ENCODE measurements at places on chromosomes 1 and 21.
A peak's percentile ranks its signal among the peaks of the same experiment; 100 is the strongest.

GRCh38 chr1:226597616-226598454 lies 49.3 kb downstream of the STUM start:
- DNase-seq: no peak

DNA sequence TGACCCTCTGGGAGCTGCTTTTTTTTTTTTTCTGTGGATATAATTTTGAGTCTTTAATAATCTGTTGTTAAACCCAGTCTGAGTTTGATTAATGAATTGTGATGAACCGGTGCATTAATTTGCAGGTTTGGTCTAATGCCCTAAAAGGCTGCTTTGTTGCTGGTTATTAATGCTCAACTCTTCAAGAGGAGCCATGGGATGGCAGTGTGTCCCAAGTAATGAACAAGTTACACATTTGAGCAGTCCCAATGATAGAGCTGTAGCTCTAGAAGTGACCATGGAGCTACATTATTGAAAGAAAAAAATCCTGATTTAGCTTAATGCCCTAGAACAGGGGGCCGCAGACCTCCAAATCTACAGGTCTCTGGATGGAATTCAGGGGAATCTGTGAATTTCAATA lies 53.1 kb downstream of the RWDD3 start:
- no peak for DNase-seq

DNA sequence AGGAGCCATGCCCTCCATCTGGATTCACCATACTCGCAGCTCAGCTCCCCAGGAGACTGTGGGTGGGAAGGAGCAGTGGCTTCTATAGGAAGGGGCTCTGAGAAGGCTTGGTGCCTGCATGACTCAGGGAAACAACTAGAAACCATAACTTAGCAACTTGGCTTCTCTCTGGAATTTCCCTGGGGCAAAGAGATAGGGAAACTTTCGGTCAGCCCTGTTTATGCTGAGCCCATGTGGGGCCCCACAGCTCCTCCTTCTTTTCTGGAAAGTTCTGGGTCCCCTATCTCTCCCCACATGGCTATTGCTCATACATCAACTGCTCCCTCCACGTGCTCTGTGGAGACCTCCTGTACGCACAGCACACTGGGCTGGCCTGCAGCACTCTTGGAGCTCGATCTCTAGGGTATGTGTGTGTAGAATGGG lies 39.3 kb downstream of the PLEKHA6 start:
- no peak for DNase-seq

DNA sequence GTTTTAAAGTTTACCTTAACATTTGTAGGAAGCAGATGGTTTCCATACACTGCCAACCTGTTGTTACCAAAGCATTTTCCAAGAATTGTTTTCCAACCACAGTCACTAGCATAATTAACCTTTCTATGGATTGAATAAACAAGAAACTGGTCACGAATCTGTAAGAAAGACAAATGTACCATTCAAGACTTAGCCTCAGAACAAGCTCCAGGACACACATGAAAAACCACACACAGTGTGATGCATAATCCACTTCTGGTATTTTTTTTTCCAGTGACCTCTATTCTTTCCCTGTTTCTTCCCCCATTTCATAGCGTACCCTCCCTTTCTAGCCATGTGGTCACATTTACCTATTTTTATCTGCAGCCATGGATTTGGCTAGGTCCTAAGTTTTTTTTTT lies 29.6 kb upstream of the C1orf87 start:
- no peak for DNase-seq

DNA sequence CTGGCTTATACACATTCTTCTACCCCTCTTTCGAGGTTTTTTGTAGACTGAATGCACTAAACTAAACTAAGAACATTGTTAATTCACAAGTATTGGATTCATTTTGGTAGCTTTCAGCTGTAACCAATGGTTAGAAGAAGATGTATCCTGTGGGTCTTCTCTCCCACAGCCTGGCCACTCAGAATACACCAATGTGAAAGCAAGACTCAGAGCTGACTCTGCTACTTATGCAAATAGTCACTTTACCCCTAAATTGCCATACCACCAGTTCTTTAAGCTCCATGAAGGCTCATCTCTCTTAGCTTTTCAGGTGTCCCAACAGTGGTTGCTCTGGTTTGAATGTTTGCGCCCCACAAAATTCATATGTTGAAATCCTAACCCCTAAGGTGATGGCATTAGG lies 60.1 kb downstream of the RGS13 start:
- no peak for DNase-seq

DNA sequence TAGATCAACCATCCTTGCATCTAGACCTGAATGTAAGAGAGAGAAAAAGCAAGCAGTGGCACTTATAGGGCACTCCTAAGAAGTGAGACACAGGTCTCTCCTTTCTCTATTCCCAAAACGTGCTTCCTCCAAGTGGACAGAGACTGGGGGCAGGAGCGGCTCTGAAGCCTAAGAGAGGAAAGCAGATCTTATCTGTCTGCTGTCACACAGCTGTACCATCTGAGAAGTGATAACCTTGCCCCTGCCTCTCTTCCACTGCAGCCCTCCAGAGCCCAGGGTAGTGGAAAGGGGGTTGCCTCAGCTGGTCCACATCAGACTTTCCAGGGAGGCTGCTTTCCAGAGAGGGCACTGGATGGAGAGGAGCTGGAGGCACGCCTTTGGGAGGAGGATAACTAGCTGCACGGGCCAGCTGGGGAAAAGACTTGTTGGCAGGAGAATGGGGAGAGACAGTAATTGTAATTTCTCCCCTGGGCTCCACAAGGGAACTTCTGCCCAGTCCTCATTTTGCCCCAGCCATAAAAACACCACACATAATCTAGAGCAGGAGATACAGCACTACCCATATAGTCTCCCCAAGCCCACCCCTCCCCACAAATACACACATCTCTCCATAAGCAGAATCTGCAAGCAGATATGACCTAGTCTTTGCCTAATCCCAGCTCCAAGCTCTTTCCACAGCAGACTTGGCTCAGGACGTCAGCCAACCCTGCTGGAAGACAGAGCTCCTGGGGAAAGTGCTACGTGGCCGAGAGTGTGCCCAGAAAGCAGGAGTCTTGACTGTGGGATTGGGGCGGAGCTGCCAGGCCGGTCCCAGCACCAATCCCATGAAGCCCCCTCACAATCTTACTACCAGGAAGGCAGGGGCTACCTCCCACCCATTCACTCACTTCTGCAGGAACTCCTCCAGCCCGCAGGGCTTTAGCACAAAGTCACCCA lies 31.2 kb downstream of the PIK3C2B start:
- DNase-seq: peak; percentile 78

GRCh38 chr1:164560121-164560541 lies 1.1 kb downstream of the PBX1 start:
- no peak for DNase-seq

DNA sequence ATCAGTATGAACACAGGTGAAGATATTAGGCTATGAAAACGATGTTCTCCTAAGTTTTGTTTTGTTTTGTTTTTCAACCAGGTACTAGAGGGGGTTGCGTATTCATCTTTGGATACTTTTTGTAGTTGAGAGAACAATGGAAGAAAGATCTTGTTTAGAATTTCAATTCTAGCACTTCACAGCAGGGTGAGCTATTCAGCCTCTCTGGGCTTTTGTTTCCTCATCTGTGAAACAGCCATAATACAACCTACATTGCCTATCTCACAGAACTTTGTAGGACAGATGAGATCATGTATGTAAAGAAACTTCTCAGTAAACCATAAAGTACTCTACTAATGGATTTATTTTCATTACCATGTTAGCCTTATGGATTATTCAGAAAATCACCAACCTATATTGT lies 199.5 kb downstream of the GPATCH2 start:
- no peak for DNase-seq

DNA sequence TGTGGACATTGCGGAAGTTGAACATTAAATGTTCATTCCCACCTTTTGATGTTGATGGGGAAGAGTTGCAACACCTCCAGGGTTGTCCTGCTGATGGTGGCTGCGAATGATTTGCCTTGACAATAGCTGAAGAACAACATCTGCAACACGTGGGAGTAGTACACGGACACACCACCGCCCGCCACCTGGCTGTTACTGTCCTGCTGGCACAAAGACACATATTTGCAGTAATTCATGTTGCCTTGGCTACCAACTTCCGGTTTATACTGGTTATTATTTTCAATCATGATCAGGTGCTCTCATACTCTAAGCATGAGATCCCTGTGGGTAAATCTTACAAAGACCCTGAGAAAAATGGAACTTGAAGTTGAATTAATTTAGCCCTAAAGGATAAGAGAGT lies 55.2 kb downstream of the UBR4 start:
- DNase-seq: no peak

- no peak for DNase-seq
These were observed 1.4 kb downstream of the SH3BP5L start for GRCh38 chr1:248824301-248824700.

DNA sequence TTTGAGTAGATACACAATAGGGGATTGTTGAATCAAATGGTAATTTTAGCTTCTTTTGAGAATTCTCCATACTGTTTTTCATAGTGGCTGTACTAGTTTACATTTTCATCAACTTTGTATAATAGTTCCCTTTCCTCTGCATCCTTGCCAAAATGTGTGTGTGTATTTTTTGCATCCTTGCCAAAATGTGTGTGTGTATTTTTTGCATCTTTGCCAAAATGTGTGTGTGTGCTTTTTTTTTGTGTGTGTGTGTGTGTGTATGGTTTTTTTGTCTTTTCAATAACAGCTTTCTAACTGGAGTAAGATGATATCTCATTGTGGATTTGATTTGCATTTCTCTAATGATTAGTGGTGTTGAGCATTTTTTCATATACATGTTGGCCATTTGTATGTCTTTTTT lies 105.4 kb downstream of the ATP6V1G3 start:
- DNase-seq: no peak

GRCh38 chr1:11851180-11851579 lies 3.6 kb upstream of the NPPA start:
- no peak for DNase-seq

DNA sequence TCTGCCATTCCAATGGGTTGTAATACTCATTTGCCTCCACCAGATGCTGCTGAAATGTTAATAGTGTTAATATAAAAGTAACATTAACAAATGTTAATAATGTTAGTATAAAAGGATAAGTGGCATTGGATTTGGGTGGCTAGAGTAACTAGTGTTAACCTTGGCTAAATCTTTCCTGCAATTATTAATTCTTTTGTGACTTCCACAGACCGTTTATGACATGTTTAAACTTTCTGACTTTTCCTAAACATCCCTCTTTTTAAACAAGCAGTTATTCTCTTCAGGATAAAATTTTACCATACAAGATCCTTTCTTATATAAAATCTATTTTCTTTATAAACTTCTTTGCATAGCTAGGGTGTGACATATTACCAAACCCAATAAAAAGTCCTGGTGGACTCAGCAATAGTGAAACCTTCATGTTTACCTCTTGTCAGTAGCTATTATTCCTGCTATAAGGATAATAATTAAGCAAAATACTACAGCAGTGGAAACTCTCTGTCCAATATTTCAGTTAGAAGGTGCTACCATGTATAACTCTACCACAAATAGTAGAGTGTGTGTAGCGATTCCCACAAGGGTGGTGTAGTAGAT lies 41.5 kb downstream of the CCDC30 start:
- no peak for DNase-seq

GRCh38 chr1:55311057-55311641 lies 96.0 kb upstream of the USP24 start:
- peak; percentile 87 for DNase-seq

GRCh38 chr21:45122030-45122429 lies 47.6 kb downstream of the ADARB1 start:
- no peak for DNase-seq

DNA sequence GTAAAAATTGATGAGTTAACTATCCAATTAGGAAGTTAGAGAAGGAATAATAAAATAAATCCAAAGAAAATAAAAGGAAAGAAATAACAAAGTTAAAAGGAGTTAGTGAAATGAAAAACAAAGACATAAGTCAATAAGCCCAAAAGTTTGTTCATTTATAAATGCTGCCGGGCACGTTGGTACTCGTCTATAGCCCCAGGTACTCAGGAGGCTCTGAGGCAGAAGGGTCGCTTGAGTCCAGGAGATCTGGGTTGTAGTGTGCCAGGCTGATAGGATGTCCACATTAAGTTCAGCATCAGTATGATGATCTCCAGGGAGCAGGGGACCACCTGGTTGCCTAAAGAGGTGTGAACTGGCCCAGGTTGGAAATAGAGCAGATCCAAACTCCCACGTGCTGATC lies 35.5 kb upstream of the VANGL1 start:
- no peak for DNase-seq

DNA sequence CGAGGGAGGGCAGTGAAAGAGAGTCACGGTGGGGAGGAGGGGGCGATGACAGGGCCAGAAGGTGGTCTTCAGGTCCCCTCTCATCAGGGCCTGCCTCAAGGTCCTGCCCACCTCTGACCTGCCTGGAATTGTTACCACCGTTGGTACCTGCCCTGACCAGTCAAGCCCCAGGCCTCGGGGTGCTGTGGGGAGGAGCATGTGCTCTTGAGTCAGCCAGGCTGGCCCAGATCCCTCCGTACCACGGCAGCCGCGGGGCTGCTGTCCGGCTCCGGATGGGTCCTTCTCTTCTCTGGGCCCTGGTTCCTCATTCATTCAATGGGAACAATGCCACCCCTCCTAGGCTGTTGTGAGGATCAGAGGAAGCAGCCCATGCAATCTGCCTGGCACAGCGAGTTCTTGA lies 22.0 kb downstream of the SERINC2 start:
- DNase-seq: no peak

- DNase-seq: no peak
These were observed 83.1 kb downstream of the WLS start for GRCh38 chr1:68149110-68149798.

DNA sequence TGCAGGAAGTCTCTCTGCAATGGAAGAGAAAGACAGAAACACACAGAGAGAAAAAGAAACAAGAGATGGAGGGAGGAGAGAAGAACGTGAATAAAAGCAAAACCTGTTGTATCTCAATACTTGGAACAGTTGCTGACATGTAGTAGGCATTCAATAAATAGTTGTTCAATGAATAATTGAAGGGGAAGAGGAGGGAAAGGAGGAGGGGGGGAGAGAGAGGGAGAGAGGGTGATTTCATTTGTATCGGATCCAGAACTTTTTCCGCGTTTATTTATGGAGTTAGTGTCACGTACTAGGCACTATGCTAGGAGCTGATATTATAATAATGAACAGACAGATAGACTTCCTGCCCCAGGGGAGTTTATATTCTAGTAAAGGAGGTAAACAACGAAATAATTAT lies 144.1 kb downstream of the OMA1 start:
- no peak for DNase-seq

GRCh38 chr1:181104790-181105133 lies 16.3 kb downstream of the IER5 start:
- no peak for DNase-seq
